Upper lobe of left lung (tissue), 6 donors: ENCODE measurements at places on chromosomes 4 and X. TPM values are rescaled to one million over a fixed set of nuclear protein-coding genes. Genes with fewer than 3 reads are reported as not detected.

OGT gene
- 315 TPM for total RNA-seq

SYNPO2 gene
- 56.3 TPM for total RNA-seq

CSN3 gene
- not detected for total RNA-seq

TKTL1 gene
- total RNA-seq, result 0.20 TPM

TMEM128 gene
- total RNA-seq, result 21.1 TPM

UGT2B11 gene
- total RNA-seq, result not detected

PABPC1L2B gene
- not detected for total RNA-seq

- DNase-seq, result no peak
These were observed 38.3 kb downstream of the NOCT start for GRCh38 chr4:139053909-139054308.

DNA sequence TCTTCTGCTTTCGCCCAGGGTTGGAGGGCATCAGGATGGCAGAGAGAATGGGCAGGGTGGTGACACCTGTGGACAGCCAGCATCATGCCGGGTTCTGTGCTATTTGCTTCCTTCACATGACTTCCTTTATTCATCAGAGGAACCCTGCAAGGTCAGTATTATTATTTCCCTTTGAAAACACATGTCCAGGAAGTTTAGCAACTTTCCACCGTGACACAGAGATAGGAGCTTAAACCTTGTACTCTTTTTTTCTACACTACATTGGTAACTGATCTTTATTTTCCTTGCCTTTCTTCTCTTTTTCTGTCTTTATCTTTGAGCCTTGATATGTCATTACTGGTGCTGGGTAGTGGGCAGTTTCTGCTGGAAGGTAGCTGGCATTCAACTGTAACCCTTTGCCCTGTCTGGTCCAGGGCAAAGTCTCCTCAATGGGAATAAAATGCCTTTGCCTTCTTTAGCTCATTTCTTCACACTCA is 5.0 kb upstream of the MGST2 start:
- no peak for DNase-seq

- no peak for DNase-seq
These were observed 4.9 kb upstream of the ZNF630 start for GRCh38 chrX:48076343-48076742.

GRCh38 chr4:101264993-101265815 is 82.1 kb downstream of the PPP3CA start:
- no peak for DNase-seq

DNA sequence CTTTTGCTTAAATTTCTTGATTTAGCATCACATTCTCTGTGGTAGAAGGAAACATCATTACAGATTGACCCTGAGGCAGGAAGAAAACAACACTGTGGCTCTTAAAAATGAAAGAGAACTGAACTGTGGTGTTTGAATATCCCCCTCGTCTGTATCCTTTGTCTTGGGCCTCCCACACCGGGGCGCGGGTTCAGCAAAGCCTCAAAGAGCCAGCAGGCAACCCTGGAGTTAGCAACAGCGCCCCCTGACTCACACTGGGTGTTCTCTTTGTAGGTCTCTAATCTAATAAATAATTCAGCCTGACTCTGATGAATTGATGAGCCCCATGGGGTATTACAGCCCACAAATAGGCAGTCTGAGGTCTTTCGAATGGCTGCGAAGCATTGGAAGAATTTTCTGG is 46.1 kb upstream of the CTSO start:
- DNase-seq, result no peak

DNA sequence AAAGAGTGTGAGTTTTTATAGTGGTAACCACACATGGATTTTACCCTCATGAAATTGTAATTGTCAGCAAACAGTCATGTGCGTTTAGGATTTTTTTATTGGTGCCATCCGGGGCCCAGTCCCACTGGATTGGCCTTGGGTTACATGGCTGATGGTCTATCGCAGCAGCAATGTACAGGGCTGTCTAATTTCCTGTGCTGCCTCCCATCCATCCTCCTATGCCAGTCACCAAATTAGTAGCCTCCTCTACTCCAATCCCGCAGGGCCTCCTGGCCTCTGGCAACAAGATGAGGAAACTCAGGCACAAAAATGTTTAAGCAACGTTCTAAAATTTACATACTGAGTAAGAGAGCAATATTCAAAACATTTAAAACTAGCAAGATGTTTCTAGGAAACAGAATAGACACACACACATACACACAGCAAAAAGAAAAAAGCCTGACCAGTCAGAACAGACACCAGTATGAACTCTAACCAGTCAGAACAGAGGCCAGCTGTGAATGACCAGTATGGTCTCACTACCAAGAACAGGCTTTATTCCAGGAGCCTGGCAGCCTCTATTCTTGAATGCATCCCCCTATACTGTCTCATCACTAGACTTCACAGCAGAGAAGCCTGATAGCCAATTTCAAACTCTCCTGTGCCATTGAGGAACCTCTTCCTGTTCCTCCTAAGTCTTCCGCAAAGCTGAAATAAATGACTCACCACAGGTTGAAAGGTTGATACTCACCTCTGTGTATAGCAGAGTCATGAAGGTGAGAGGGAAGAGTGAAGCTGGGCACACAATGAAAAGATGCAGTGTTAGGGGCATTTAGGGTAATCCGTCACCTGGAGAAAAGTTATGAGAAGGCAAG is 42.6 kb downstream of the CHRNA9 start:
- DNase-seq, result no peak

DNA sequence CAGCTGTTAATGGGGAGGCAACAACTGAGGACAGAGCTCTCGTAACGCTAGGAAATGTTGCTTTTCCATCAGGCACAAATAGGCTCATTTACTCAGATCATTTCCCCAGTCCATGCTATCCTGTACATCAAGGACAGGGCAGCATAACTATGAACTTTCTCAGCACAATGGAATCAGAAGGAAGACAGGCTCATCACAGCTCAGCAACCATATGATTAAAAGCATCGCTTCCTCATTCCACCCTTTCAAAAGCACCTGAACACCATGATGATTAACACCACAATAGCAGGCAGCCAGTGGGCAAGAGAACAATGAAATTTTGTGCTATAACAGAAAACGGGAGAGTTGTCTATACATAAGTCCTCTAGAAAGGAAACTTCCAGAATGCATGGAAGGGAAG is 297.8 kb downstream of the ZNF674 start:
- no peak for DNase-seq

GRCh38 chrX:40415675-40416074 is 165.1 kb upstream of the ATP6AP2 start:
- DNase-seq, result no peak

GRCh38 chr4:120850018-120850599 is 72.4 kb downstream of the PRDM5 start:
- no peak for DNase-seq

DNA sequence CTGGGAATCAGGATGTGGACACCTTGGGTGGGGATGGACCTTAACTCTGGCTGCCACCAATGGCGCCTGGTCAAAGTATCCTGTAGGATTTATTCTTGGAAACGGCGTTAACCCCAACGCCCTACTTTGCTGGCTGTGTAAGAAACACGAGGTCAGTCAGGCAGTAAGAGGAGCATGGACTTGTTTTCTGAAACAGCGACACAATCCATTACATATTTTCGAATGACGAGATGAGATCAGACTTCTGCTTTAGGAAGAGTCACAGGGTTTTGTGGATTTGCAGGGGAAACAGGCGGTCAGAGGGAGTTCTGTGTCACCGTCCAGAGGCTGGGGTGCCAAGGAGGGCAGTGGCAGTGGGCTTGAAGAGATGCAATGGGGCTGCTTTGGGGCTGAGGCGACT is 92.2 kb downstream of the TBL1X start:
- no peak for DNase-seq

DNA sequence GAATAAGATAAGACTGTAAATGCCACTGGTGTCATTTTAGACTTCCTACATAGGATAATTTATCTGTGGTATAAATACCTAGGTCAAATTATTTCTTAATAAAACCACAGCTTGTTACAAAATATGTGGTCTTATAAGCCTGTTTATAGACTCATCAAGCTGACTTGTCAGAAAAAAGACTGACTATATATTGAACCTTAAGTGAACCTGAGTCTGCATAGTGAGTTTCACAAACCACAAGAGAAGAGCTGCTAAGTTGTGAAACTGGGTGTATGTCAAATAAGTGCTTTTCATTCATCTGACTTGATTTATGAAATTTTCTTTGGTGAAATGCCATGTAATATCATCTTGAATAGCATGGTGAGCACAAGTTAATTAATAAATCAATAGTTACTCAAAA is 48.4 kb upstream of the TMPRSS11A start:
- no peak for DNase-seq

GRCh38 chrX:67104982-67105757 is 438.7 kb upstream of the AR start:
- DNase-seq, result no peak

- DNase-seq, result no peak
These were observed 374.3 kb downstream of the MID1IP1 start for GRCh38 chrX:39175418-39176057.

GRCh38 chrX:22171287-22172060 is 101.2 kb upstream of the CBLL2 start:
- DNase-seq, result no peak
